Foreskin keratinocyte (primary cell): ENCODE measurements at places on chromosomes 6 and 20. TPM values are rescaled to one million over a fixed set of nuclear protein-coding genes. Genes with fewer than 3 reads are reported as not detected.

DNA sequence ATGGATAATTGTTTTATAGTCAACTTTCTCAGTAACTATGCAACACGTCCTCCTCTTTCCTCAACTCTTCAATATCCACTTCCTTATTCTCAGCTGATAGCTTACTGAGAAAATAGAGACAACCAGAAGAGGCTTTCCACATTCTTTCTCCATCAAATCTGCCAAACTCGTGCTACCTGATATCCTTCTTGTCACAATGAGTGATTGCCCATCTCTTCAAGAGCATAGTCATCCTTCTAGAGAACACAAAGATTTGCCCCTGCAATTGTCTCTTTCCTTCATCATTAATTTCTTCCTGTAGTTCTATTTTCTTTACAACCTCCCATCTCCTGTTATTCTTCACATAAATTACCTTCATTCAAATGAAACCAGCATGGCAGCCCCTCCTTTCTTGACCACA, 75.9 kb upstream of the RGS17 start:
- DNase-seq = no peak

DNA sequence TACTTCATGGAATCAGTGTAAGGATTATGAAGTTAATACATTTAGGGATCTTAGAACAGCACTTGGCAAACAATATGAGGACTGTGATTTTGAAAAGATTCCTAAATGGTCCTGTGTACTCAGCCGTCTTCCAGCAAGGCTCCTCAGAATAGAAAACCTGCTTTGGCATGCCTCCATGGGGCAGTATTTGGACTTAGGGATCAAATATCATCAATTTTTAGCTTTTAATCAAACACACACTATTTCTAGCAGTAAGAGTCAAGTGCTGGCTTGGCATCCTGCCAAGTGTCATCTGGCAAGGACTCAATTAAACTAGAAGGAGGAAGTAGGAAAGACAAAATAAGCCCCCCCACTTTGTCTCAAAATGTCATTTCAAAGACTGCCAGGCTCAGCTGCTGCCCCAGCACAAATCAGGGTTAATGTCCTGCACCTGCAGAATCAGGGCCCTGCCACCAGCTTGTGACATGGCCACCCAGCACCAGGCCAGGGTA, 40.8 kb downstream of the IYD start:
- DNase-seq = no peak

DNA sequence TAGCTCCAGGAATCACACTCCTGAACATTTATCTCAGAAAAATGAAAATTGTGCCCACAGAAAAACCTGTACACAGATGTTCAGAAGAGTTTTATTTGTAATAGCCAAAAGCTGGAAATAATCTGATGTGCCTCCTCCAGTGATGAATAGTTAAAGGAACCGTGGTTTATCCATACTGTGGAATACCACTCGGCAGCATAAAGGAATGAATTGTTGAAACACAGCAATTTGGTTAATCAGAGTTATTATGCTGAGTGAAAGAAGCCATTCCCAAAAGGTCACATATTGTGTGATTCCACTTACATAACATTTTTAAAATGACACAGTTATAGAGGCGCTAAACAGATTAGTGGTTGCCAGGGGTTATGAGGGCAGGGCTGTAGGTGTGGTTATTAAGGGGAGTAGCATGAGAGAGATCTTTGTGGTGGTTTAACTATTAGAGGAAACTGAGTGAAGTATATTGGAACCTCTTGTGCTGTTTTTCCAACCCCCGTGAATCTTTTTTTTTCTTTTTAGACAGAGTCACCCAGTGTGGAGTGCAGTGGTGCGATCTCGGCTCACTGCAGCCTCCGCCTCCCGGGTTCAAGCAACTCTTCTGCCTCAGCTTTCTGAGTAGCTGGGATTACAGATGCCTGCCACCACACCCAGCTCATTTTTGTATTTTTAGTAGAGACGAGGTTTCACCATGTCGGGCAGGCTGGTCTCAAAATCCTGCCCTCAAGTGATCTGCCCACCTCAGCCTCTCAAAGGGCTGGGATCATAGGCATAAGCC, 26.2 kb downstream of the PSMF1 start:
- DNase-seq = no peak

- DNase-seq = no peak
Measured at GRCh38 chr6:37432590-37432915, 468 bp upstream of the CMTR1 start.

- DNase-seq = no peak
Measured at GRCh38 chr20:31716818-31717477, 5.7 kb downstream of the BCL2L1 start.

- no peak for DNase-seq
Measured at GRCh38 chr6:101163611-101164010, 229.9 kb upstream of the GRIK2 start.

DNA sequence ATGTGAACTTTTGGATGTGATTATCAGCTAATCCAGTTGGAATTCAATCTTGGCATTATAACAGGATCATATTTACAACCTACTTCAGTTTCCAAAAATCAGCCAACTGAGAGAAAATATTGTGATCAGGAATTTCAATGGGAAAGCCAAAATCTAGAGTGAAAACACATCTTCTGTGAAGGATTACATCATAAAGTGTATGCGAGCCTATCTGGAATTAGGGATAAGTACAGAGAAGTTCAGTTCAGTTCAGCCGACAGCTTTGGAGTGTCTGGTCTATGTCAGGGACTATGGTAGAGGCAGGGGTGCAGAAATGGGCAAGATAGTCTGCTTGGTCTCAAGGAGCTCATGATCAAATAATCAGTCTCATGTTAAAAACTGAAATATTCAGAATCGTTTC, 12.3 kb upstream of the PRIM2 start:
- DNase-seq = no peak

DNA sequence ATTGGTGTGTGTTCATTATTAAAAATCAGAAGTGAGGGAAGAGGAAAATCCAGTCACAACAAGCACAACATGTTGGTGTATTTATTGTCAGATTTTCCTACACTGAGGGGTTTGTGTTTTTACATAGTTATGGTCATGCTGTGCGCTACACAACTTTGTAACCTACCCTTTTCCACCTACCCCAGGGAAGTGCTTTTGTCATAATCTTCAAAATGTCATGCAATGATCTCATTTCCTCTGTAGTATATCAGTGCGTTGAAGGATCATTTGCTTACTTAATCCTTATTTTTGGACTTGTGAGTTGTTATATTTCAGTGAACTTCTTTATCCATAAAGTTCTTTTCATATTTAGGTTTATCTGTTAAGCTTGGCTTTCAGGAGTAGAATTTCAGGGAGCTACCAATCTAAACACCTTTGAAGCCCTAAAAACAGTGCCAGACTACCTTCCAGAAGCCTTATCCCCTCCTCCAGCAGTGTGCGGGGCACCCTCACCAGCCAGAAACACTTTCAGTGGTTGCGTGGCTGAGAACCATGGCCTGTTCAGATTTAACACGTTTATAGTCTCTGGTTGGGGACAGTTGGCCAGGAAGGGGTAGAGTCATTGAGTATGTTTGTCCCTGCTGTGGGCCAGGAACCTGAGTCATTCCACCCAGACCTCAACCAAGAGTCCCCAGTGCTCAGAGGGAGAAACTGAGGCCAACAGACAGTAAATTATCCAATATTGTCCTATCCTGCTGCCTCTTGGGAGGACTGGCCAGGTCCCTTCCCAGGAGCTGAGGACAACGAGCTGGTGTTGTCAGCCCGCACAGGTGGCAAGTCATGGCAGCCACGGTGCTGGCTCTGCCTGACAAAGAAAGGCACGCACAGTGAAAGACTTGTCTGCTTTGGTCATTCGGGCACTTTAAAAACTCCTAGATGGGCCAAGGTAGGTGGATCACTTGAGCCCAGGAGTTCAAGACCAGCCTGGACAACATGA, 40.3 kb downstream of the STK35 start:
- no peak for DNase-seq

PXDC1 gene
- 29.4 and 34.9 TPM in 2 replicates for polyA plus RNA-seq

BCKDHB gene
- polyA plus RNA-seq = 5.6 and 5.7 TPM in 2 replicates

DNA sequence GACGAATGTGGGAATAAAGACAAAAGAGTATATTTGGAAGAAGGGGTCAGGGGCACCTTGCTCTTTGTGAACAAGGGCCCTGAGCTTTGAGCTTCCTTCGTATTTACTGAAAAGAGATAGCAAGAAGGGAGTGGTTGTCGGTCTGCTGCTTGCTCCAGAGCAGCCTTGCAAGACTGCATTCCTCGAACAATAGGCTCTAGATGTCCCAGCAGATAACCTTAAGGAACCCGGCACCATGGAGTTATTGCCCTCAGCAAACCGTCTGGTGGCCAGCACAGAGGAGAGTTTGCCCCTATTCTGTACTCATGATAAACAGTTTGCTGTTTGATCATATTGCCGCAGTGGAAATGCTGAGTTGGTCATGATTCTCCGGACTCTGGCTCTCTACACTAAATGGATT, 22.7 kb downstream of the HLA-DRB1 start:
- DNase-seq = no peak

VWA7 gene
- polyA plus RNA-seq = 0.25 and 0.38 TPM in 2 replicates

IRF4 gene
- polyA plus RNA-seq = not detected in 2 replicates

DNA sequence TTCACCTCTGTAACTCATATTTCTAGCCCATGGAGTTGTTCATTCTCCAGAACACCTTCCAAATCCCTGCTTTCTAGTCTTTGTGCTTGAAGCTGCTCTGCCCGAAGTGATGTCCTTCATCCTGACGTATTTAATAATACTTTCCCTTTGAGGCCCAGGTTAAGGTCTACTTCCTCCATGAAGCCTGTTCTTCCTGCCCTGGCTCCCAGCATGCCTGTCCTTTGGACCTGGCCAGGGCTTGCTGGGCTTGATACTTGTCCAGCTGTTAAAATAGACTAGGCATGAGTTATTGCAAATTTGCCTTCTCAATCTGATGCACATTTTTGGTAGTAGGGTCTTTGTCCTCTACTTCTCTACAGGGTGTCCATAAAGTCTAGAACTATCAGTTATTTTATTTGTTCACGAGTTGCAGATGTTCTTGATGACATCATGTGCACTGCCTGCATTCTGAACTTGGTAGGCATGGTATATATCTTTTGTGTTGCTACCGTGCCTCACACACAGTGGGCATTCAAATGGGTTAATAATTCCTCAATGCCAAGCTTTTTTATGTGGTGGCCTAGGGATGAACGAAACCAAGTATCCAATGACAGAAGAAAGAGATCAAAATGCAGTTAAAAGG, 3.1 kb upstream of the MAP7 start:
- no peak for DNase-seq

ZC3H12D gene
- 0.02 TPM in 1 of 2 replicates, not detected in the other for polyA plus RNA-seq

BPIFA1 gene
- polyA plus RNA-seq = not detected in 2 replicates

OR2H2 gene
- polyA plus RNA-seq = not detected in 2 replicates

TMEM244 gene
- 0.17 TPM in 1 of 2 replicates, not detected in the other for polyA plus RNA-seq

DNA sequence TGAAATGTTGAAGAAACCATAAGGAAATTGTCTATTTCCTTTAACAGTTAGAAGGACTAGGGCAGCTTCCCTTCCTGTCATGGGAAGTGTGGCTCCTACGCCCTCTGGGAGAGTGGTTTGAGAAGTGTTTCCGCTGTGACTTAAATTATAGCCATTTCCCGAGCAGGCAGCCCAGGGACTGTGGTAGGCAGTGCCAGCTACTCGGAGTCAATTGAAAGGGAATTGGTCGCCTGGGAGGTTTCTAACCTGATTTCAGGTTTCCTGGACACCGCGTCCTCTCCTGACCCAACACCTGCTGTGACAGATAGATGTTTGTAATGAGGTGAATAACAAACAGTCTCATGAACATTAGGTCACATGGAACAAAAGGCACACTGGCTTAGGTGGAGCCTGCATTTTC, 256.1 kb upstream of the PLCB4 start:
- no peak for DNase-seq

DNA sequence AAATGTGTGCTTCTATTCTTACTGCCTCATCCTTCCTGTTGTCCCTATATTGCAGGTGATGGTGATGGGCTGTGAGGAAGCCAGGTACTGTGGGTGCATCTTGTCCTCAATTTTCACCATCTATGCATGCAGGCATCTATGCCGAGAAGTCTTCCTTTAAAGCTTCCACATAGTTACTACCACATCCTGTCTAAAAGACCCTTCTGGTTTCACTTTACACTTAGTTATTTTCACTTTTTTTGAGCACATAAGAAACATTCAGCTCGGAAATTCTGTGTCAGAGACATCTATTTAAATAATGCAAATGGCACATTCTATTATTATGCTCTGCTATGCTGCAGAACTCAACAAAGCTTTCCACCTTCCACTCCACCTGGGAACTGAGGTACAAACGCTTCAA, 28.2 kb upstream of the FABP7 start:
- no peak for DNase-seq

DNA sequence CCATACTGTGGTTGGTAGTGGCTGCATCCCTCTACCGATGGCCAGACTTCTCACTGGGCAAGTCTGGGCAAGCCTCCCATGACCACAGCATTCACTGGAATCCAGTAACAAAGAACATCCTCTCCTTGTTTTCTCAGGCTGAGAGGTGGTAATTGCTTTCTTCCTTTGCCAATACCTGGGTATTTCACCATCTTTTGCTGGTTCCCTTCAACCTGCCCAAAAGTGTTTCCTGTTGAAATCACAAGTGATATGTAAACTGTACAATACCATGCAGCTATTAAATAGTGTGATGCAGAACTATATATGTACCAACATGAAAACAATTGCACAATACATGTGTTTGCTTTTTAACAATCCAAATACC, at the start of gene PTCHD4:
PTCHD4 (minus strand) TSS at position 55 of the 364 bp plus-strand sequence. CDS start 42,240 bp downstream, outside the sequence.
- peak; percentile 94 for DNase-seq
